ENCODE measurements at places on chromosomes 6 and 20.

DNA sequence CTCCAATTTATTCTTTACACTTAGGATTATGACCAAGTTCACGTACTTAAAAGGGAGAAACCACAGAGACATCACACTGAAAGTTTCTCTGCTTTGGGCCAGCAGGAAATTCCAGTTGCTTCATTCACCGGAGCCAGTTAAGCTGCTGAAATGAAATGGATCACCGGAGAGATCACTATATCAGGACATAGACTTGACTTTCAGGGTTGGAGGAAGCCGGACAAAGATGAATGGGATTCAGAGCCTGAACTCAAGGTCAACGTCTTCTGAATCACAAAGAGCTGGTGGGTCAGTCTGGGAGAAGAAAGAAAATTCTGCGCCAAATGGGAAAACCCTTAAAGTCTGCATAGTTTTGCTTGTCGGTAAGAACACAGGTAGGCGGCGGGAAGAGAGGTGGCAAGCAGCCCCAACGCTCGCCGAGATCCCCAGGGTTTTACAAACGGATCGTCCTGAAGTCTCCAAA is 81.9 kb upstream of the CCDC28A start:
- no peak for DNase-seq

- DNase-seq: no peak
Observed at GRCh38 chr20:48681201-48681872, 146.5 kb downstream of the PREX1 start.

GRCh38 chr6:107589199-107589598 is 99.3 kb downstream of the SOBP start:
- DNase-seq: no peak

GRCh38 chr6:63923139-63923739 is 287.6 kb downstream of the PHF3 start:
- no peak for DNase-seq

GRCh38 chr6:113578691-113579090 is 278.5 kb upstream of the MARCKS start:
- DNase-seq: no peak

DNA sequence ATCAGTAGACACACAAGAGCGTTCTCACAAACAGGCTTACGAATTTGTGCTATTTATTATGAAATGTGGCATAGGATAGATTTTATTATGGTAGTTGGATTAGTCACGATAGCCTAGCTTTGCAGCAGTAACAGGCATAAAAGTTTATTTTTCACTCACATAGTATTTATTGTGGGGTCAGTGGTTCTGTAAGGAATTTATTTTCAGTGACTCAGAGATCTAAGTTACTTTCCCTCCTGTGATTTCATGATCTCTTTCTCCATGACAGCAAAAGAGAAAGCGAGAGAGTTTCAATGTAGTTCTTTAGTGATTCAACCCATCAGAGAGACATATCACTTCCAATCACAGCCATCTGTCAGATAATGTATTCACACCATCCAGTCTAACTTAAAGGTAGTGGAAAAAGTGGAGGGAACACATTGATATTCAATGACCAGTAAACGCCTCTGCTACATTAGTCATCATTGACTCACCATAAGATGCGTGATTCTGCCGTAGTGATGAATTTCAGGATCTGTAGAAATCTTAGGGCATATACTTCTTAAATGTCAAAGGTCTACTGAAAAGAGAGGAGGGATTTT is 605.5 kb downstream of the HDGFL1 start:
- no peak for DNase-seq

GRCh38 chr6:113370508-113371502 is 486.3 kb upstream of the MARCKS start:
- no peak for DNase-seq

GRCh38 chr20:51574248-51575033 is 31.9 kb upstream of the NFATC2 start:
- no peak for DNase-seq

- DNase-seq: no peak
Observed at GRCh38 chr6:169886631-169887227, 135.3 kb downstream of the ERMARD start.

GRCh38 chr20:56628015-56628872 is 862 bp upstream of the TFAP2C start:
- DNase-seq: no peak

GRCh38 chr6:21166754-21167153 is 426.8 kb upstream of the SOX4 start:
- no peak for DNase-seq

- DNase-seq: no peak
Observed at GRCh38 chr6:34829137-34829536, 37.3 kb downstream of the BLTP3A start.

GRCh38 chr6:5050009-5050408 is 35.1 kb upstream of the PPP1R3G start:
- no peak for DNase-seq

DNA sequence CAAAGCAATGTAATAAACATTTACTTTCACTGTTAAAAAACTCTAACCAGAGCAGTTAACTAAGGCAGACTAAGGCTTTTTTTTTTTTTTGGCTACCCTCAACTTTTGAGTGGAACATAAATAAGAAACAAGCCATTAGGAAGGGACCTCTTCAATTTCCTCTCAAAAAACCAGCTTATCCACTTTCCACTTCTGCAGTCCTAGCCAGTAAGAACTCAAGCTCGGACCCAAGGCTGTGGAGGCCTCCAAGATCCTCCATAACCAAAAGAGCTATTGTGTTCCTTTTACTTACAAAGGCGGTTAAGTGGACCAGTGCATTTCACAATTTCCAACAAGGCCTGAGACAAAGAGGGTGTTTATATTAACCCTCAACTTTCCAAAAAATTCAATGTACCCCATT is 5.3 kb downstream of the KCNK5 start:
- no peak for DNase-seq

GRCh38 chr20:8764344-8764962 is 304.4 kb upstream of the PLCB4 start:
- DNase-seq: no peak

DNA sequence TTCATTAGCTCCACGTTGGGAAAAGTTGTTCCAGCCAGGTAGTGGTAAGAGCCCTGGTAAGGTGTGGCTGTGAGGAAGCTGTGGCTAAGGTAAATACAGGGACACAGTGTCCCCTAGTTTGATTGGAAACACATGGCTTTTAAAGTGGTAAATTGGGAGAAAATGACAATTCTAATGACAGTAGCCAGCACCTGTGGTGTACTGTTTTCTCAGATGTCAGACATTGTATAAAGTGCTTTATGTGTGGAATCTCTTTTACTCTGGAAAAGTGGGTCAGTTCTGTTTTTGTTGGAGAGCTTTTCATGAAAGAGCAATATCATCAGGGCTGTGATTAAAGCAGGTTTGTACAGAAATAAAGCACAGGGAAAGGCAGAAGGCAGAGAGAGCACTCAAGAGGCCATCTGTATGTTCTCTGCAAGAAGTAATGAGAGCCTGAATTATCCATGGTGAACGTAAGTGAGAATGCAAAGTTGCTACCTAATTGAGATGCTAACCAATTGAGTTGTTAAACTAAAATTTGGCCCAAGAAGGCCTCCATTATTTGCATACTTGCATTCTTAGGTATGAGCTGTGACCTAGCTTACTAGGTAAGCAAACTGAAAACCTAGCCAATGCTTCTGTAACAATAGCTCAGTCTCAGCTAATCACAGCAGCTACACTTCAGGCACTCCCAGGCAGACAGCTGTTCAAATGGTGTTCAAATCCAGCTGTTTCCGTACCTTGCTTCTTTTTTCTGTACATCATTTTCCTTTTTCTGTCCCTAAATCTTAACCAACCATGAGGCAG is 28.2 kb downstream of the MRAP2 start:
- DNase-seq: no peak

- no peak for DNase-seq
Observed at GRCh38 chr6:75317503-75318206, 33.1 kb upstream of the TMEM30A start.

Data from anterior cingulate cortex (tissue), 58 donors.